Omental fat pad (tissue), 4 donors: ENCODE measurements at places on chromosomes 5 and 9. TPM values are rescaled to one million over a fixed set of nuclear protein-coding genes. Genes with fewer than 3 reads are reported as not detected.

Gene ASS1
- 621 TPM for total RNA-seq

Gene TLE4
- total RNA-seq: 30.1 TPM

Gene FBN2
- 3.2 TPM for total RNA-seq

Gene PCDHB11
- 1.3 TPM for total RNA-seq

Gene PTPRD
- 3.5 TPM for total RNA-seq

Gene CAAP1
- 15.0 TPM for total RNA-seq

Gene ZNF454
- total RNA-seq: 2.1 TPM

Gene CDH9
- not detected for total RNA-seq

DNA sequence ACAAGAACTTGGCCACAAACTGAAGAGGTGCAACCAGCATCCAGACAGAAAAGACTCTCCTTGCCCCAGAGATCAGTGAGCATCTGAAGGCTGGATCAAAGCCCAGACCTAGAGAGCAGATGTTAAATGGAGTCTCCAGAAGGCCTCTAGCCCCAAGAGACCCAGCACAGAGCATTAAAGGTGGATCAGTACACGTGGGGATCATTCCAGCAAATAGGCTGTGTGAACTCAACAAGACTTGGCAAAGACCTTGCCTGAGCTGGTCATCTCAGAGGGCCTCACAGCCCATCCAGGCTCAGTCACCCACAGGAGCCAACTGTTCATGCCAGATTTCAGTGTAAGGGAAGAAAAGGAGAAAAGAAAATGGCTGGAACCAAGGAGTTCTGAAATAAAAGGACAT is 214.0 kb downstream of the ENC1 start:
- no peak for DNase-seq

DNA sequence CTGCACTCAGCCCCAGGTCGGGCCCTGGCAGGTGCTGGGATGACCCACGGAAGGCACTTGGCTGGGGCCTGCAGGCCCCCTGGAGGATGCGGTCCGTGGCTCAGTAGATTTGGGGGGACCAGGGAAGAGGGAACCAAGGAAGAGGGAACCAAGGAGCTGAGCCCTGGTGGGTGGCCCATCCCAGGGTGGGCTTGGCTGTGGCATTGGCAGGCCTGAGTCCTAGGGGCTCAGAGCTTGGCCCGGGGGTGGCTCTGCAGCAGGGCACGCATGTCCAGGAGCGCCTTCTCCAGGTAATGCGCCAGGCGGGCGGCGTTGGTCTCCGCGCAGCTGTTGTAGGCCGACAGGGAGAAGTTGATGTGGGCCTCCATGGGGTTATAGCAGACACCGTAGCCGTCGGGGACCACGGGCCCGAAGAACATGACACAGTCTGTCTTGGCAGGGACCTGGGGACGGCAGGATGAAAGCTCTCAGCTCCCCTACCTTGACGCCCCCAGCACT is 14.3 kb downstream of the DOLPP1 start:
- DNase-seq: no peak

- no peak for DNase-seq
Measured at GRCh38 chr9:136823136-136824046, 15.6 kb downstream of the RABL6 start.

DNA sequence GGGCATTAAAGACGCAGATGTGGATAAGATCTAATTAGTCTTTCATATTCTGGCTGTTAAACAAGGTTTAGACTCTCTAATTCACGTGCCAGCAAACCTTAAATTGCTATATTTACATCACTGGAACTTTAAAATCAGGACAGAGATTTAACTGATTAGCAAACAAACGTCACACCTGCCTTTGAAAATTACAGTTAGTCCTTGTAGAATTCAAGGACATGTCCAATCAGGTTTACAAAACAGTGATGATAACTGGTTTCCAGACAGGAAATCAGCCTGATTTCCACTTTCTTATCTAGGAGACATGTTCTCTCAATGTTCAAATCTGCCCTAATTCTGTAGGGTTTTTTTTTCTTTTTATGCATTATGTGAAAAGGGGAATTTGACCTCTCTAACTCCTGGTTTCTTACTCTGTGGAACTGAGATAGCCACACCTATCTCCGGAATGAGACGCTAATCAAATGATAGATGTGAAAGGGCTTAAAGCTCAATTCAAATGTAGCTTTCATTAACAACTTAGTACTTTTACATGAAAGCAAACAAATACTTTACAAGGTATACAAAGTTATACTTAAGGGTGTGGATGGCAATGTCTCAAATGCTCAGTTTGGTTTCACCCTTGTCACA is 26.5 kb downstream of the SPINK5 start:
- no peak for DNase-seq

DNA sequence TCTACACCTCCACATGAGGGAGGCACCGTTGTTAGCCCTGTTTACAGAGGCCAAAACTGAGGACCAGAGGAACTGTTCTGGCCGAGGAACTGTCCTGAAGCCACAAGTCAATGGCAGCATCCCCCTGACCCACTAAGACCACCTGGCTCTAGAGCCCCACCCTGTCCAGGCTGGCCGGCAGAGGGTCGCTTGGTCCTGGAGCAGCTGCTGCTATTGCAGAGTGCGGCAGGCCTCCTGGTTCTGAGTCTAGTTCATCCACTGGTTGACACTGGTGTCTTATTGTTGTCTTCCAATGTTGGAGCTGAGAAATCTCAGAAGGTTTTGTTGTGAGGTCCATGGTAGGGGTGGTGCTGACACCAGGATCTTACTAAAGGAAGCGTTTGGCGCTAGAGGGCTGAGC is 26.6 kb upstream of the ANGPTL2 start:
- no peak for DNase-seq

- DNase-seq: no peak
Measured at GRCh38 chr9:14362175-14362574, 48.2 kb upstream of the NFIB start.

GRCh38 chr9:38138276-38138675 is 69.2 kb upstream of the SHB start:
- DNase-seq: no peak

DNA sequence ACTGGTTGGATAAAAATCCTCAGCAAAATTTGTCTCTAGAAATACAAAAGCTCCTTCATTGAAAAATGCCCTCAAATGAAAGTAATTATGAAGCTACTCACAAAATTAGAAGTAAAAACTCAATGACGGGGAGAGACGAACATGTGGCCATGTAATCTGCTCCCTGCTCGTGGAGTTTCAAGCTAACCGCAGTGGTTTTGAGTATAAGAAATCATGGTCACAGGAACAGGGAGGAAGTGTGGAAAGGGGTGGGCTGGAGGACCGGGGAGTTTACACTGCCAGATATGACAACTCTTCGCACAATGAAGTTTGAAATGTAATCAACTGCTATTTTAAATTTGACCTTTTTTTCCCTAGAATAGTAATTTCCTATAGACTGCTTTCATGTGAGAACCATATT is 765.4 kb upstream of the DMAC1 start:
- DNase-seq: no peak

DNA sequence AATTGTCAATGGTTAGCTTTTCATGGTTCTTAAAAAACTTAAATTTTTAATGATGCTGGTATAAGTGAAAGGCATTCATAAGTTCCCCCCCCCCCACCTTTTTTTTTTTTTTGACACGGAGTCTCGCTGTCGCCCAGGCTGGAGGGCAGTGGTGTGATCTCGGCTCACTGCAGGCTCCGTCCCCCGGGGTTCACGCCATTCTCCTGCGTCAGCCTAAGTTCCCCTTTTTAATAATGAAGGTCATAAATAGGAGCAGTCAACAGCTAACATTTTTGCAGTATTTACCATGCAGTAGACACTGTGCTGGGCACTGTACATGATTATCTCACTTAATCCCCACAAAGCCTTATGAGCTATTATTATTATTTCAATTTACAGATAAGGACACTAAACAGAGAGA is 556.3 kb downstream of the PDE4D start:
- DNase-seq: no peak

DNA sequence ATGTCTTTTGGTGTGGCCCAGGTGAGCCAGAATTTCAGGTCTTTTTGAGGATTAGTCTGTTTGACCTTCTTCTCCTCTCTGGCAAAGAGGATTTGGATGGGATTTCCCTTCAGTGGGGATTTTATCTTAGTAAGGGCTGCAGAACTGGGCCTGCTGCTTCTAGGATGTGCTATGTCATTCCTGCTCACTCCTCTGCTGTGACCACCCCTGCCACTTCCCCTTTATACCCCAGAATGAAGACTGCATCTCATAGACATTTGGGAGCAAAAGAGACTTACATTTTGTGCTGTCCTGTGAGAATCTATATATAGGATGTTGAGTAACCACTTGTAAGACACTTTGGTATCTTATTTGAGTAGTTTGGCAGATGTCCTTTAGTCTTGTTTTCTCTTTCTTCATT is 76.2 kb downstream of the ARHGAP26 start:
- no peak for DNase-seq

DNA sequence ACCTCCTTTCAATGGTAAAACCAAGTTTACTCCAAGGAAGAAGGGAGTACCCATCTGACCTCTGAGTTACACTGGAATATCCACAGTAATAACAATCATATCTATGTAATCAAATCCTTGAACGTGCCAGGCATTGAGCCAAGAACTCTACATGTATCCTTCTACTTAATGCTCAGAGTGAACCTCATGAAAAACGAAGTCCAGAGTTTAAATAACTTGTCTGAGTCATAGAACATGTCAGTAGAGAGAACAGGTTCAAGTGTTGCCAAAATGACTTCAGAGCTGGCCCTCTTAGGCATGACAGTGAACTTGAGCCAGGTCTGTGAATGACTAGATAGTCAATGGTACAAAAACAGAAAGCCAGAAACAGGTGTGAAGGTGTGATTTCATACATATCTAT is 164.1 kb upstream of the ZNF618 start:
- no peak for DNase-seq

- DNase-seq: no peak
Measured at GRCh38 chr9:38145526-38146053, 76.6 kb upstream of the SHB start.

DNA sequence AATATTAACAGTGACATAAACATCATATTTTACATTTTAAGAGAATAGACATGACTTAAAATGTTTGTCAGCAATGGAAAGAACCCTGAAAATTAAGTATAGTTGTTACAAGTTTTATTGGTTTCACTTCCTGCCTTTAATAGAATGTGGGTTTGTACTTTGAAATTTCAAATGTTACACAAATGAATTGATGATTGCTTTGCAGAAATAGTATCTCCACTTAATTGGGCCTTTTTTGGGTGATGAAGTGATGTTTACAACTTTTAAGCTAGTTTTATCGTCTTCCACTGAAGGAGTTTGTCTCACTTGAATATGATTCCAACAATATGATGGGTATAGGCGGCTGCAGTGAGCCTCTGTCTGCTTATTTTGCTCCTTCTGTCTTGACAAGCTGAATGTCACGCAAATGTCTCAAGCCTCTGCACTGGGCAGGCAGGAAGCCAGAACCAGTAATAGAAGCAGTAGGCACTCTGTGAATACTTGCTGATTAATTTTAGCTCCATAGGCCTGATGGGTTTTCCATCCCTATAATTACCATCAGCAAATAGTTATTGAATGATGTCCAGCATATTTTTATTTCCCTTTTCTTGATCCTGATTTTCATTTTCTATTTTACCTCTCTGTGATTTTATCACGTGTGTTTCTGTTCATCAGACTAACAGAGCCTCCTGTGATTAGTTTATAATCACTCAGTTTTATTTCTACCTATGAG is 10.6 kb upstream of the NR3C1 start:
- no peak for DNase-seq

- no peak for DNase-seq
Measured at GRCh38 chr5:149667084-149667828, 62.9 kb upstream of the PPARGC1B start.
